ENCODE measurements at places on chromosomes 2 and 18.

DNA sequence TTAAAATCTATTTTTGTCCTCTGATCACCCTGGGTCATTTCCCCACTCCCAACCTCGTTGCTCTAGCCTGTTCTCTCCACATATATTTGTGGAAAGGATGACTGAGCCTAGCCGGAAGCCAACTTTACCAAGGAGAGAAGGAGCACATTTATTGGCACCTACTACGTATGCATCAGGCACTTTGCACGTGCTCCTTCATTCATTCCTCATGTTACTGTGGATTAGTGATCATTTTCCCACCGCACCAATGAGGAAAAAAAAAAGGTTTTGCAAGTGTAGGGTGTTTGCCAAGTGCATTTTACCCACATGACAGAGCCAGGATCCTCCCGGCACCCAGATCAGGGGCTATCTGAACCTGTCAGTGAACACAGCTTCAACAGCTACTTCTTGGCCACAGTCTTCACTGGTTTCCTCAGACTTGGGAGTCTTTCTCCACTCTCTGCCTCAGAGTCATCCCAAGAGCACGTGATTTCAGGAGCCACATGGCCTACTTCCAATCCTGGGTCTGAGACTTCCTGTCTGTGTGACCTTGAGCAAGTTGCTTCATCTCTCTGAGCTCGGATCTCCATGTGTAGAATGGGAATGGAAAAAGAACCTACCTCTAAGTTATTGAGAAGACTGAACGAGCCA is 1.9 kb upstream of the C1QL2 start:
- DNase-seq, result no peak

- no peak for DNase-seq
Measured at GRCh38 chr18:71293322-71293721, 1004.5 kb downstream of the SOCS6 start.

- DNase-seq, result no peak
Measured at GRCh38 chr2:45283764-45284620, 274.7 kb upstream of the SIX2 start.

GRCh38 chr2:230758566-230759480 is 46.2 kb downstream of the CAB39 start:
- DNase-seq, result no peak

DNA sequence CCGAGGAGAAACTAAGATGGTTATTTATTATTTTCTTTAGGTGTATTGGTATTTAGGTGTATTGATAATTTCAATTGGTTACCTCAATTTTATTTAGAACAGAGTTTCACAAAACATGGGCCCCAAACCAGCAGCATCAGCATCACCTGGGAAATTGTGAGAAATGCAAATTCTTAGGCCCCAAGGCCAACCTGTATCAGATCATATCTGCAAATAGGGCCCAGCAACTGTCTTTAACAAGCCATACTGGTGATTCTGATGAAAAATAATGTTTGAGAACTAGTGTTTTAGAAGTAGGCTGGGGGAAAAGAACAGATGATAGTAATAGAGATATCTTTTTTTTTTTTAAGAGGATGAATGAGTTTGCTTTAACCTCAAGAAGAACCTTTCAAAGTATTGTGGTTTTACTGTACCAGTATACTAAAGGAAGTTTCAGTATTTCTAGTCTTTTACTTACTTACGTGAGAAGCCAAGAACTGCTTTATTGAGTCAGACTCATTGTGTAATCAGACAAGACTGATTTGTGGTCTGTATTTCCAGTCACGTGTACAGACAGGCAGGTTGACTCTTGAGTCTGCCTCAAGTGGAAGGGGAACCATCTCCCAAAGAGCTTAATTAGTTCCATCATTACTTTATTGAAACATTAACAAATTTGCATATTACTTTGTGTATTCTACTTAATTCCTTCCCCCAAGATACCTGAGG is 60.4 kb upstream of the GAREM1 start:
- no peak for DNase-seq

DNA sequence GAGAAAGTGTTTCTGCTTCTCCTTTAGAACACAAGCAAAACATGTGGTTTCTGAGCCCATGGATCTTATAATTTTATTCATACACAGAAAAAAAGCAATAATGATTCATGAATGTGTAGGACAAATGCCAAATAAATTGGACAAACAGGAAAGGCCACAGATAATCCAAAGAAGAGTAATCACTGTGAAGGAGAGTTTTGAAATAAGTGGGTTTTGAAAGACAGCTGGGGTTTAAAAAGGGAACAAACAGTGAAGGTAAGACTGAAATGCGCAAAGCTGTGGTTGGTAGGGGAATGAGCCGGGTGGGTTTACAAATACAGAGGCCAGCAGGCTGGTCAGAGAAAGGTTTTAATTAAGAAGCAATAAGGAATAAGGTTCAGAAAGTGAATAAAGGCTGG is 50.0 kb upstream of the MBOAT2 start:
- DNase-seq, result no peak

DNA sequence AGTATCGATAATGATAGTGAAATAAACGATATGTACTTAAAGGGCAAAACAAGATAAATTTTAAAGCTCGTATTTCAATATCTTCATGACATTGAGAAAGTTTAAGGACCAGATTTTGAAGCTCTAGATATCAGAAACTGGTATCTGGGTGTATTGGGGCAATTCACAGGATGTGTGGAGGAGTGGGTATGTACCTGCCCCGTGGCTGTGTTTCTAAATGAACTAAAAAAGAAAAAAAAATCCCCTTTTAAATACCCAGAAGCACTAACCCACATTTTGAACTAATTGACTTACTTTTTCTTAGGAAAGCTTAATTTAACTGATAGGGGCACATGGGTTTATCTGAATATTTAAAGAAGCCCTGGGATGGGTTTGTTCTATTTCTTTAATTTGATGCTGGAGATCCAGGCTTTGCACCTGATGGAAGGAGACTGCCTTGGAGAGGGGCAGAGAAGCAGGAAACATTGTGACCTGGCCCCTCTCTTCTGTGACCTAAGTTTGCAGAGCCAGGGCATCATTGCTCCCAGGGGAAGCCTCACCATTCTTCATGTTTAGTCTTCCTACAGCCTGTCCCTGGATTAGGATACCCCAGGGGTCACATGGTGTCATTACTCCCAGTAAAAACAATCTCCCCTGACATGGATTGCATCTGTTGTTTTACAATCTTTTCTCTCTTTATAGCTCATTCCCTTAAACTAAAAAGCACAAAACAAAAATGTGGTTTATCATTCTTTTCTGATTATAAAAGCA is 7.6 kb upstream of the KCTD1 start:
- DNase-seq, result no peak

GRCh38 chr2:26579025-26579722 is 62.0 kb downstream of the CIB4 start:
- DNase-seq, result no peak

- no peak for DNase-seq
Measured at GRCh38 chr2:157938556-157938955, 62.4 kb upstream of the ACVR1 start.

GRCh38 chr2:185921048-185921756 is 182.6 kb downstream of the FSIP2 start:
- no peak for DNase-seq

- no peak for DNase-seq
Measured at GRCh38 chr18:35491700-35492077, 6.1 kb downstream of the INO80C start.

DNA sequence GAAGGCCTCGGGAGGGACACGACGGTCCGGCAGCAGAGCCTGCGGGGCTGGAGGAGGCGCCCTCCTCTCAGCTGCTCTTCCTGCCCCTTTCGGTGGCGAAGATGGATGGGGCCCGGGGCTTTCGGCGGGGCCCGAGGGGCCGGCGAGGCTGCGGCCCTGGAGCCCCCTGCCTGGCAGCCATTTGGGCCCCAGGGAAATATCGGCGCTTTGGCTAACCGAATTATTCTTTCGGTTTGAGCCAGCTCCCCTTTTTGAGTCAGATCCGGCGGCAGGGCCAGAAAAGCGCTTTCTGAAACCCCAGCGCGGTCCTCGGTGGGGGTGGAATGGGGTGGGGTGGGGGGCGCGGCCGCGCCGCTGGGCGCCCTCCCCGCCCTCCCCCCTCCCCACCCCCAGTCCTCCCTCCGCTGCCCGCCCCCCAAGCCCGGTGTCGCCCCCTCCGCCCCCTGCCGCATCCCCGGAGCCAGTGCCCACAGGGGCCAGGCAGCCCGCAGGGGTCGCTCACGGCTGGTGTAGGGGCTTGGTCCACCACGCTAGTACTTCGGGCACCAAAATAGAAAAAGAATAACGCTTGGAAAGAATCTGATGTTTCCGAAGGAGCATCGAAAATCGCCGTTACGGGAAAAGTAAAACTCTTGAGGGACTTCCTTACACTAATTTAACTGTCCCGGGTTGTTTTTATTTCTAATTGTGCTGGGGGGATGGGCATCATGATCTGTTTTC is 9.1 kb upstream of the ARID5A start:
- peak; percentile 22 for DNase-seq

DNA sequence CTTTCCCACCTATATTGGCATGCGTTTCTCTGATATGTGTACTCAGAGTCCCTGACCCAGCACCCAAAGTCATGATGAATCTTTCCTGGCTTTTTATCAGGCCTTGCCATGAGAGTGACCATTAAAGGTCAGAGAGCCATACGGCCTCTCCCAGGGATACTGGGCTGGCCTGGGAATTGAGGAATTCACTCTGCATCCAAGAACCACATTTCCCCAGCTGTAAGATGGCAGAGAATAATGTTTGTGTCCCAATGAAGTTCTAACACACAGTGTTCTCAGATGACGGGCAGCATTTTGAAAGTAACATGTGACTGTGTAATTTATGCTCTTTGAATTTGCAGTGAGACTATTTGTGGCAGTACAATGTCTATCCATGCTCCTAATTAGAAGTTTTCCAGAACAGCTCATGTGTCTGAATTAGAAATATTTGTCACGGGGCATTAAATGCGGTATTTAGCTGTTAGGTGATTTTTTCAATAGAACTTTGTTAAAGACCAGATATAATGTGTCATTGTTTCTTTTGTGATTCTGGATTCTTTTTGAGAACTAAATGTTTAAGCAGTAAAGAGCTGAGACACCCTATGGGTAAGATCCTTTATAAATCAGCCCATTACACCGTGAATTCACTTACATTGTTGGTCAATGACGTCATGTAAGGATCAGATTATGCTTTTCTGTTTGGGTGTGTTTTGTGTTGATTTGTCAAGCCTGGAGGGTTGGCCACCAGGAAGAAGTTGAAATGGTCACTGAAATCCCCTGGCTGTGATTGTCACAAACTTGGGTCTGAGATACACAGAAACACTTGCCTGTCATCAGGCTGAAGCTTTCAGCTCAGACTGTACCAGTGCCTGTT is 7.3 kb upstream of the SLC3A1 start:
- no peak for DNase-seq

DNA sequence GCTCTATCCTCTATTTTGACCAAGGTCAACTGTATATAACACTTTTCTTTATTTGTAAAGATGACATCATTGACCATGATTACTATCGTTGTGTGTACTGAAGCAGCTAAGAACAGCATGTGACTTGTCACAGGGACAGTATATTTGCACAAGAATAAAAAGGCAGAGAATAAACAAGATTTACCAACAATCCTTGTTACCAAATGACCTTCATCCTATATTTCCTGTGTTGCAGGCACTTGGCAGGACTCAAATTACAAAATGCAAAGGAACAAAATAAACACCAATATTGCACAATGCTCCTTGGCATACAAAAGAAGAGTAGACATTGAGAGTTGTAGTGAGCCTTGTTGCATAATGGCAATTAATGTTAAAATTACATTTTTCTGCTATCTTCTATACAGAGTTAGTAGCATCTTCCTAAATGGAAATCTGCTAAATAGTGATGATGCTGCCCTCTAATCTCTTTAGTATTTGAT is 61.8 kb downstream of the RFTN2 start:
- no peak for DNase-seq

- no peak for DNase-seq
Measured at GRCh38 chr18:36440614-36441013, 143.1 kb downstream of the FHOD3 start.

DNA sequence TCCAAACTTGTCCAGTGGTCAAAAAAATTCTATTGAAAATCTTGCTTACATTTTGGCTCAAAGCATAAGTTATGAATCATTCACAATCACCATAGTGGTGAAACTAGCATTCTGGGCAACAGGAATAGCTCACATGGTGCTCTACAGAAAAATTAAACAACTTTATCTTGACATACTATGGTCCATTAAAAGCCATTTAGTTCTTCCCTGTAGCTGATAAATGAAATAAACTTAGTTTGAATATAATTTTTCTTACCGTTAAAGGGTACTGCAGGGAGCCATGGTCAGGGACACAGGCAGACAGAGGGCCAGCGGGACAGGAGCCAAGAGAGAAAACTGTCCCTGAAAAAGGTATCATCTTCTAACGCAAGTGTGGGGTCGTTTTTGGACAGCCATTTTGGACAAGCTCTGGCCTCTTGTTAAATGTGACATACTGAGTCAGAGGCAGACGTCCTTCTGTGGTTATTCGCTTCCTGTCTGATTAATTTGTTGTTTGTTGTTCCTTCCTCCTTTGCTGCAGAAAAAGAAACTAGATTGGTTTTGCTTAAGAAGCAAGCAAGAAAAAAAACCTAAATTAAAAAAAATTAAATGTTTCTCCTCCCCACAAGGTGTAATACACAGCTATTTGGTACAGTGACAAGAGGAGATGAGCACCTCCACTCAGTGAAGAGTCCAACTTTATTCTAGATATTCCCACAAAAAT is at the start of gene WIPF1:
WIPF1 (minus strand) TSS at position 460 of the 703 bp plus-strand sequence. CDS start 12,231 bp downstream, outside the sequence.
- no peak for DNase-seq

GRCh38 chr2:227674485-227674884 is 7.9 kb downstream of the SCYGR5 start:
- no peak for DNase-seq

DNA sequence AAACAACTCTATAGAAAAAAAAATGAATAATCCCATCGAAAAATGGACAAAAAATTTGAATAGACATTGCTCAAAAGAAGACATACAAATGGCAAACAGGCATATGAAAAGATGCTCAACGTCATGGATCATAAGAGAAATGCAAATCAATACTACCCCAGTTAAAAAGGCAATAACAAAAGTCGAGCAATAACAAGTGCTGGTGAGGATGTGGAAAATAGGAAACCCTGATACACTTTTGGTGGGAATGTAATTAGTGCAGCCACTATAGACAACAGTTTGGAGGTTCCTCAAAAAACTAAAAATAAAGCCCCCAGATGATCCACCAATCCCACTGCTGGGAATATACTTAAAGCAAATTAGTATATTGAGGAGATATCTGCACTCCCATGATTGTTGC is 701.5 kb downstream of the NUP35 start:
- no peak for DNase-seq

DNA sequence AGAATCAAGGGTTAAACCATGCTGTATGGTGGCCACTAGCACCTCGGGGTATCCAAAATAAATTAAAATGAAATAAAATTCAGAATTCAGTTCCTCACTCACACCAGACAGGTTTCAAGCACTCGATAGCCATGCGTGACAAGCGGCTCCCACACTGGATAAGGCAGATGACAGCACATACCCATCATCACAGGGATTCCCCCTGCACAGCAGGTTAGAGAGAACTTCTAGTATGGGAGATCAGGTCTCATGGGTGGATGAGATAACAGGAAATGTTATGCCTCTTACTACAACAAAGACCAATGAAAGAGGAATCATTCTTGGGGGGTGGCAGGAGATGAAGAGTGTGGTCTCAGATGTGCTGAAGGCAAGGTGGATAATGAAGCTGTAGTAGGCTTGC is 121.9 kb upstream of the ACAA2 start:
- no peak for DNase-seq

- no peak for DNase-seq
Measured at GRCh38 chr18:44811572-44812125, 131.0 kb downstream of the SETBP1 start.
